Stimulated activated CD8-positive, alpha-beta memory T cell treated with anti-CD3 and anti-CD28 coated beads, Interleukin-7, amount 100 ng/mL, for 1 hour (primary cell): ENCODE measurements at places on chromosomes 2 and 18.

GRCh38 chr2:80059447-80059846, 245.1 kb downstream of the LRRTM1 start:
- DNase-seq: no peak

DNA sequence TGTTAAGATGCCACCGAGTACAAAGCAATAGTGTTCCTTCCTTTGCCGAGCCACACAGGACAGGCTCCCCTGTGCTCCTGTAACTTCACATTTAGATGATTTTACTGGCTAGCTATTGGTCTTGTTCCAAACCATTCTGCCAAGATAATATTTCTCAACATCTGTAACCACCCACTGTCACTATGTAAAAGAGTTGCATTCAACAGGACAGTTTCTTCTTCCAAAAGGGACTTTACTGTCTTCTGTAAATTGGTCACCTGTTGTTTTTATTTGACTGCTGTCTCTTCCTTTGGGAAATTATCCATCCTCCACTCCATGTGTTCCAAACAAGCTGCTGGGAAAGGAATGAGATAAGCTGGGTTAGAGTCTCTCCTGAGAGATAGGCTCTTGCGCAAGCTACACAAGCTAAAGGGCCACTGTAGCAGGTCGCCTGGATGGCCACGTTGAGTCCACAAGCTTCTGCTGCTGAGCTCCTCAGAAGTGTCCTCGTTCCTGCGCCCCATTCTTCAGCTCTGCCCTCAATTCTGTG, 14.4 kb upstream of the BZW1 start:
- no peak for DNase-seq

DNA sequence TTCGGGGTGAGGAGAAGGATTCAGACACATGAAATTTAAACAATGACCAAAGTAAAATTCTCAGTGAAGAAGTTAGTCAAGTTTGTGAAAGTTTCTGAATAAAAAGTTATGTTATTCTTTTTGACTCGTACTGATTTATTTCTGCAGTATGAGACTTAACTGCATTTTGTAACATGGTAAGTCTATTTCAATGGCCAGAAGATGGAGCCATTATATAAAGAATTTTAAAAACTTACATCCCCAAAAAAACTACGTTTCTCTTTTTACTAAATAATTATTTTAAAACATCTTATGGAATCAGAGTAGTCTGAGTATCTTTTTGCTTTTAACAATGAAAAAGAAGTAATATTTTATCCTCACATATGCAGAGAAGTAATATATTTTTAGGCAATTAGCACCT, 51.4 kb upstream of the SCN1A start:
- no peak for DNase-seq

DNA sequence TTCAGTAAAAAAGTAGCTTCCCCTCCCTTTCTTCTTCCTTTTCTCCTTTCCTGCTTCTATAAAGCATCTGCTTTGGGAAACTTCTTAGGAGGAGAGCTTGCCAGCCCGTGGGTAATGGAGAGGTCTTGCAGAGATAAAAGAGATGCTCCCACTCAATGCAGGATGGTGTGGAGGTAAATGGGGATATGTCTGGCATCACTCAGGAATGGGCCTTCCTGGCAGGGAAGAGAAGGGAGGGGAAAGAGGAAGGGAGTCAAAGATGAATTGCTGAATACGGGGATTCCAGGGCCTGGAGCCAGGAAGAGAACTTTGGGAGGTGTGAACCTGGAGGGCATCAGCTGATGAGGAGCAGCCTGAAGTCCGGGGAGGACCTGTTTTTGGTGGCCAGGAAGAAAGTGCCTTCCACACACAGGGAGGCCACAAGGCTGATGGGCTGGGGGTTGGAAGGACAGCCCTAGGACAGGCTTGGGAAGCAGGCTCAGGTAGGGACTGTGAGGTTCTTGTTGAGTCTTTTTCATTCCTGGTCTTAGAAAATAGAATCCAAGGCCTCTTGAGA, 25.2 kb downstream of the IL1B start:
- no peak for DNase-seq

DNA sequence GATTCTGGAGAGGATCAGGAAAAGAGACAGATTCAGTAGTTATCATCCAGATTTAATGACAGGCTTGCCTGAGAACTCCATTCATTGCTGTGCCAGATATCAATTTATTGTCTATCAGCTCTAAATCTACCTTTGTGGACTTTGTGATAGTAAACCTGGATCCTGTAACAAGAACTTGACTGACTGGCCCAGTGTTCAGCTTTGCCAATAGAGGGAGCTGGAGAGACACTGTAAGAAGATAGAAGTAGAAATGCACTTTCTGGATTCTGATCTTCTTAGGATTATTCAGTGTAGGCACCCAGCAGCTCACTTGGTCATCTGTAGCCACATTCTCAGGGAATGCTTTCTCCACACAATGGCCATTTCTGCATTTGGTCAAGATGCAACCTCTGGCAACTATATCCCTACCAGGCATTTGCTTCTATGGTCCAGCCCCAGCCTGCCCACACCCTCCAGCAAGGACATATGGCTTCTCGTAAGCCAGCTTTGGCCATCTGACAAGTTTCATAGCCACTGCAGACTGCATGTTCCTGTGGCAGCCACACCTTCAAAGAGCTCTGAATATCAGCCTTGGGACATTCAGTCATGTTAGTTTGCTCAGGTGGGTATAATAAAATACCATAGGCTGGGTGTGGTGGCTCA, 6.1 kb upstream of the SERPINB8 start:
- DNase-seq: no peak

- no peak for DNase-seq
Measured at GRCh38 chr2:241768251-241768711, 8.3 kb upstream of the GAL3ST2 start.

DNA sequence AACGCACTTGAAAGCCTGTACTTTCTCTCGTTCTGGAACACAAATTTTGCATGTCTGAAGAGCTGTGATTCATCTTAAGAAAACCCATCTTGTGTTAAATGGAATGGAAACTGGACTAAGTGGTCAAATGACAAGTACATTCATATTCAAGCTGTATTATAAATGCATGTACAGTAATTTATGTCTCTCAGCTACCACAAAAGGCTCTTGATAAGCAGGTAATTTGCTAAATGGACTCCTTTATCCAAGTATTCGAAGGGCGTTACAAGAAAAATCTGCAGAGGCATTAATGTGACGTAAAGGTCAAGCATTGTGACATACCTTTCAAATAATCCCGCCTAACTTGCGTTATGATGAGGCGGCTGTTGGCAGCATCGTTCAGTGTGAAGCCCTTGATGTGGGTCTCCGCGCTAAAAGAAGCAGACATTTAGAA, 66.6 kb downstream of the ABCG8 start:
- DNase-seq: no peak

DNA sequence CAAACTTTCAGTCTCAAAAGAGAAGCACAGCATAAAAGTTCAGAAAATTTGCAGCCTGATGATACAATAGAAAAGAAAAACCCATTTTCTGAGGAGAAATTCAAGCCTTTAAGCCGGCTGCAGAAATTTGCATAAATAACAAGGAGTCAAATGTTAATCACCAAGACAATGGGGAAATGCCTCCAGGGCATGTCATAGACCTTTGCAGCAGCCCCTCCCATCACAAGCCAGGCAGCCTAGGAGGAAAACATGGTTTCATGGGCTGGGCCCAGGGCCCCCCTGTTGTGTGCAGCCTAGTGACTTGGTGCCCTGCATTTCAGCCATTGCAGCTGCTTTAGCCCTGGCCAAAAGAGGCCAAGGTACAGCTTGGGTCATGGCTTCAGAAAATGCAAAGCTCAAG, 54.1 kb upstream of the CAVIN2 start:
- no peak for DNase-seq

DNA sequence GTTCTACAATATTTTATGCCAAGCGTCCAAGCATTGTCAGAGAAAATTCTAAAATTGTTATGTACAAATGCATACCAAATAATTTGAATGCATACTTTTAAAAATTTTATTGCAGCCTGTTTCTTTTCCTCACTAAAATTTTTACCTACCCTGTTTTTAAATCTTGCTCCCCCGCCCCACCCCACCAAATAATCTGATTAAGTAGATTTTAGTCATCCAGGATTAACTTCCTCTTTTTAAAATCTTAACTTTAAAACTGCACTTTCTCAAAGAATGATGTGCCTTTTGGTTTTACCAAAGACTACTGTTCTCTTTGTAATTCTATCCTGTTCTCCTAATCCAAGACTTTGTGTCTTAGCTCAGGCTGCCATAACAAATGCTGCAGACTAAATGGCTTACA, 269.4 kb upstream of the FN1 start:
- DNase-seq: no peak

GRCh38 chr18:21997207-21998143, 171.9 kb upstream of the GATA6 start:
- no peak for DNase-seq

GRCh38 chr2:186572705-186573104, 17.2 kb upstream of the ITGAV start:
- DNase-seq: no peak

DNA sequence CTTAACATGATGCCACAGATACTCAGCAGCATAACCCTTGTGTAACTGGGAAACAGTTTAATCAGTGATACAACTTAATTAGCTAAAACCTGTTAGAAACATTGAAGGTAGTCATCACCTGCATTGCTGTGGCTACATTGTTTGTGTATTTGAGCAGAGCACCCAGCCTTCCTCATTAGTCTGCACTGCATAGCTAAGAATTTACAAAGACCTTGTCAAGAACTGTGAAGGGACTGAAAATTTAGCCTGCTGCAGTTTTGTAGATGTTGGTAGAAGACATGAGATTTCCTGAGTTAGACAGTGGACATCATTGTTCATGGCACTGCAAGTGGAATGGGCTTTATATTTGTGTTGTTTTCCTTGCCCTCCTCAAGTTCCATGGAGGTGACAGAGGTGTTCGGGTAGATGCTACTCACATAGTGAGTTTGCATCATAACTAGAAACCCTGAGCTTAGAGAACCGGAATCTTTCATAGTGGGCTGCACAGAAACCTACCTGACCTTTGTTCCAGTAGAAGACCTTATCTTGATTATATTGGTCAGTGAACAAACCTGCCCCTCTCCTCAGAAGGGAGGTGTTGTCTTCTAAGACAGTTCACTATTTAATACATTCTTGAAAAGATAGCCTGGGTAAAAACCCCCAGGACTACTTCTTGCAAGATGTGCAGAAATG, 12.5 kb downstream of the VAPA start:
- DNase-seq: no peak

DNA sequence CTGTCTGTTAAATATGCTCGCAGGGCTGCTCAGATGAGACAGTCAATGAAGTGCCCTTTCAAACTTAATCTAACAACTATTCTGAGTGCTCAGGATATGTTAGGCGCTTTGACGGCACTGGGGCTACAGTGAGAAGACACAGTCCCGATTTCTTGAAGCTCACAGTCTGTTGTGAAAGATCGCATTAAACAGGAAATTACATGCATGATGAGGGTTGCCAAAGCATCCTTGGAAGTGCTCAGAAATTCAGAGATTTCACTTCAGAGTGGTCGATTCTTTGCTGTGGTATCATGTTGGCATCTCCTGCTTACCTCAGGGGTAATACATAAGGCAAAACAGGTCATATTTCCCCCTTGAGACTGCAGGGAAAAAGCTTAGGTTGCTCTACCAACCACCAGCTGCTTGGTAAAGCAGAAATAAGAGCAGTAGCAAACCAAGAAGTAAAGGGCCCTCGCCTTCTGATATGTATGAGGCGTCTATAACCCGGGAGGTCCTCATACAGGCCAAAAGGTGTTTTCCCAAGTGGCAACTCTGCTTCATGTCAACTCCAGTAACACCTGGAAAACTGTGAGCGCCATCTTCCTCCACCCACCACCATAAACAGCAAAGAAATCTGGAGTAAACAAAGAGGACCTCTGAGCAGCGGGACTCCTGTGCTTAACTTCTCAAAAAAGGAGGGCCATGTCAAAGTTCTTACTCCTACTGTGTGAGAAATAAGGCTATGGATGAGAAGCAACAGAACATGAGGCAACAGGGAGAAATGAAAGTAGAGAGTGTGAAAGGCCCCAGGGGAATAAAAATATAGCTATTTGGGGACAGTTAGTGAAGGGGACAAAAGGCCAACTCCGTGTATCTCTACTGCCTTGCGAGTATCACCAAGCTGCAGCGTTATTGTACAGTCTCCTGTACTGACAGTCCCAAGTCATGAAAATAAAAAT, 79.3 kb downstream of the CLHC1 start:
- DNase-seq: no peak

DNA sequence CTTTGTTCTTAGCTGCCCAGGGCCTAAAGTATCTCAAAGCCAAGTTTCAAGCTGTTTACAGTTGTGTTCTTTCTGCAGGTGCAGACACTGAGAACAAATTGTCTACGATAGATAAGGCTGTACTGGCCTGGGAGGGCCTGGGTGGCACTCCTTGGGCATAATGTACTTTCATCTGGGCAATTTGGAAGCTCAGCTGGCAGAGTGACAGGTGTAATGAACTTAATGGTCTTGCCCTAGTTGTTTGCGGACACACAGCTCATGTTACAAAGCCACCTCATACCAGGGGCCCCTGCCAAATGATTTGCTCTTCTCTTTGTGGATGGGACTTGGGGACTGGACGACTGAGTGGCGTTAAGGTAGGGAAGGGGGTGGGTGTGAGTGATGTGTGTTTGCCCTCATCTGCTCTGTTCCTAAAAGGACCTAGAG, 4.3 kb downstream of the LDLRAD4 start:
- no peak for DNase-seq

DNA sequence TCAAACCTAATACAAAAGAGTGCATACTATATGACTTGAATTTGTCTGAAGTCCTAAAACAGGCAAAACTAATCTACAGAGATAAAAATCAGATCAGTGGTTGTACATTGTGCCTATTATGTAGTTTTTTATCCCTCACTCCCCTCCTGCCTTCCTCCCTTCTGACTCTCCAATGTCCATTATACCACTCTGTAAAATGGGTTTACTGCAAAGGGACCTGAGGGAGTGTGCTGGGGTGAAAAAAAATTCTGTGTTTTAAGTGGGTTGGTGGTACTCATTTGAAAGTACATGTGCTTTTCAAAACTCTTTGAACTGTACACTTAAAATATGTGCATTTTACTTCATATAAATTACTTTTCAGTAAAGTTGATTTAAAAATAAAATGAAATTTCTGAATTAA, 89.0 kb upstream of the UBE2E3 start:
- DNase-seq: no peak

DNA sequence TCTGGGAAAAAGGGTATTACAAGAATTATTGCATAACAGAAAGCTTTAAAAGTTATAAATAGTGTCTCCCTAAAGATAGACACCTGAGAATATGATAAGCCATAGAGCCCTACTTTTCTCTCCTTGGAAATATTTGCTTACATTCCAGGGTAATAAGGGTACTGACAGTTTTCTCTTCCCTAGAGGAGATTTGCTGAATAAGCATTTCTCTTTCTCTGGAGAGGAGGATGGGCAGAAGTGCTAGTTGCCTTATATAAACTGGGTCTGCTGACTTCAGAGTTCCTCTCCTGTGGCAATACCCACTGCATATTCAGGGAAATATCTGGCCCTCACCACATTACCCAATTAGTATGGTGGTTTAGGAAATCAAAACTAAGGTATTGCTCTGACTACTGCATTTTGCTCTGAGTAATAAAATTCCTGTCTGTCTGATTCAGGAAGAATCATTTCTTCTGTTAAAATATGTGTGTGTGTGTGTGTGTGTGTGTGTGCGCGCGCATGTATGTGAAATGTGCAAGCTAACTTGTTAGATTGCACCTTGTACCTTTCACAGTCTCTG, 1391.3 kb downstream of the DSC3 start:
- no peak for DNase-seq
